Erythroblast (primary cell): ENCODE measurements at places on chromosomes 6 and 20.
A peak's percentile ranks its signal among the peaks of the same experiment; 100 is the strongest.

DNA sequence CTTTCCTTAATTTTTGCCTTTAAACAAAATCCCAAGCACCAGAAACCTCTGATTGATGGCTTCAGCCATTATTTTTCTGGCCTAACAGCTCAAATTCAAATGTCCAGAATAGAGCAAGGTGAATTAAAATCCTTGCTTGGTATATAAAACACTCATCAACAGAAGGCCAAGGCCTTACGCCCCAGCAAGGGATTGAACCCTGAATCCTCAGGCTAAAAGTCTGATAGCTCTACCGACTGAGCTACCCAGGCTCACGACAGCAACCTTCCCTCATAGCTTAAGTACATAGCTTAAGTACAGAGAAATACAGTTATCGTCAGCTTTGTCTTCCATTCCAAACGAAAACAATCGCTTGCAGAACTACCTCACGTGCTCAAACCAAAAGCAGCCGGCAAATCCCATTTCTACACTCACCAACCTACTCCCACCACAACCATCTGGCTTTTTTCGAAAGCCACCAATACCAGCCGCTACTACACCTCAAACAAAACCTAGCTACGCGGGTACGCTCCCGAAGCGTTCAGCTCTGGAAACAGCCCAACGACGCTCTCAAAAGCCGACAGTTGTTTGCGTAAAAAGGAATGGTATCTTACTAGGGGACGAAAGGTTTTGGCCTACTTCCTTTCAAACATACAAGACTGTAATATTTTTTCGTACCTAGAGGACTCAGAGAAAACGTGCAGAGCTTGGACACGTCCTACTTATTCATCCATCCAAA is 167.5 kb downstream of the GPX5 start:
- DNase-seq: no peak

DNA sequence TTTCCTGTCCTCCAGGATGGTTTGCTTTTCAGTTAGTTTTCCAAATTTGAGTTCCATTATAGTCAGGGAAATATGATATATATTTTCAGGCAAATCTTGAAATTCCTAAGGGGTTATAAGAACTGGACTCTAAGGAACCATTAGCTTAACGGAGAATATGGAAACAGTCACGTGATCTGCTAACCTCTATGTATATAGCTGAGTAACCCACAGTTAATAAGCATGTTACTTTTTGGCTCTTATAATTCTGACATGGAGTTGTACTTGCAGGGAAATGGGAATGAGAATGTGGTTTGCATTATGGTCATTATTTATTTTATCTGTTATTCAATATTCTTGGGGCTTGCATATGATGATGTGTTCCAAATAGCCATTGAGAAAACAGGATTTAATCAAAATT is 23.3 kb downstream of the SOBP start:
- DNase-seq: no peak

- peak; percentile 25 for DNase-seq
These were observed 8.4 kb downstream of the CYP21A2 start for GRCh38 chr6:32046450-32047083.

DNA sequence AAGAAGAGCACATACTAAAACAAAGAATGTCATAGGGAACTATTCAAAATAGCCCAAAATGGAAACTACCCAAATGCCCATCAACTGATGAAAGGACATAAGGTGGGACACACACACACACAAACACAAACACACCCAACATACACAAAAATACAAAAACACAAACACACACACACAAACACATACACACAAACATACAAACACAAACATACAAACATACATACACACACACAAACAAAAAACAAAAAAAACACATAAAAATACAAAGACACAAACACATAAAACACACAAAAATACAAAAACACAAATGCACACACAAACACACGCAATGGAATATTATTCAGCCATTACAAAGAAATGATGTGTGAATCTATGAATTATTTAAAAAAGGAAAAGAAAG is 203.6 kb downstream of the ERMARD start:
- DNase-seq: no peak

DNA sequence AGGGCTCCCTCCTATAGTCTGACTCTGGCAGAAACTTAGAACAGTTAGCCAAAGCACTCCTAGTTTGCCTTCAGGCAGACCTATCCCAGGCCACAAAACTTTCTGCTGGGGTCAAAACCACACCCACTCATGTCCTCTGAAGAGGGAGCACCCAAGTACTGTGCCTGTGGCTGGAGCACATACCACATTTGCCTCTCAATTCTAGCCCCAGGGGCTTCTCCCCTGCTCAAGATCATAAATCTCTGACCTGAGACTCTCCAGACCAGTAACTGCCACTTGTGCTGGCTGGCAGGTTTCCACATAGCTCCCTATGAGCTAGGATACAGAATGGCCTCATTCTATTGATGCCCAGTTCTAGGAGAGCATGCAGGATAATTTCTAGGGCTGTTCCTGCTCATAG is 781.0 kb downstream of the EYS start:
- DNase-seq: no peak

- no peak for DNase-seq
These were observed 66.8 kb upstream of the MYL9 start for GRCh38 chr20:36474563-36474962.

GRCh38 chr20:18669241-18670019 is 81.6 kb downstream of the DTD1 start:
- DNase-seq: no peak
